Psoas muscle (tissue), 8 donors: ENCODE measurements at places on chromosomes 3 and 15. TPM values are rescaled to one million over a fixed set of nuclear protein-coding genes. Genes with fewer than 3 reads are reported as not detected.

Gene CPNE9
- not detected for total RNA-seq

Gene GLCE
- 4.0 TPM for total RNA-seq

GRCh38 chr3:9725775-9726515, 5.6 kb upstream of the BRPF1 start:
- no peak overlapping the region for H3K4me3 ChIP-seq
- H3K36me3 ChIP-seq, result no peaks in the 10 kb centered on the region
- no peak for DNase-seq
- H3K4me1 ChIP-seq, result no peaks in the 10 kb centered on the region
- H3K27me3 ChIP-seq, result no peaks in the 10 kb centered on the region
- no peak overlapping the region for H3K27ac ChIP-seq

- peaks cover 99% of the 10 kb centered on the region for H3K36me3 ChIP-seq
- no peak for DNase-seq
- H3K27me3 ChIP-seq, result no peaks in the 10 kb centered on the region
- H3K4me3 ChIP-seq, result no peak overlapping the region
- H3K4me1 ChIP-seq, result peaks cover 23% of the 10 kb centered on the region
These were observed 9.0 kb downstream of the MAN2A2 start for GRCh38 chr15:90911906-90912769.

DNA sequence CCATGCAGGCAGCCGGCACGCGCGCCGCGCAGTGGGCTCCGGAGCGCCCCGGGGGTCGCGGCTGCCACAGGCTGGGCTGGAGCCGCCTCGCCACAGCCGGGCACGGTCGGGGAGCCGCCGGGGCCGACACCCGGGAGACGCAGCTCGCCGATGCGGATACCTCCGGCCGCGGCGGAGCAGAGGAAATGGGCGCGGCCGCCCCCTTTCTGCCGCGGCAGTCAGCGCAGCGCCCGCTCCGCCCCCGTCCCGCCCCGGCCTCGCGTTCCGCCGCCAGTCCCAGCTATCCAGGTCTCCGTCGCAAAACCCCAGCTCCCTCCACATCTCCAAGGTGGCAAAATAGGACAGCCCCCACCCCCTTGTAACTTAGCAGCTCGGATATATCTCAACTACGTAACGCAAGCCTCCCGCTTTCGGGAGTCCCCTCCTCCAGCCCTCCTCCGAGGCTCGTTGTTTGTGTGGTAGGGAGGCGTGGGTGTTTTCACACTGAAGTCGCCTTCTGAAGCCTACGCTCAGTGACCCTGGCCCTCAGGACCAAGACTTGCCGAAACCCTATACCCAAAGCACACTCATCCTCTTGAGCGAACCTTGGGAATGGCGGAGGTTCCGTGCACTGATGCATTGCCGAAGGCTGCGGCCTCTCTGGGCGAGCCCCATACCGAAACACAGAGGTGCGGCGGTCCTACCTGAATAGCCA, at the start of gene SH3BP5:
SH3BP5 (minus strand) TSS at position 182 of the 694 bp plus-strand sequence; CDS start at position 4, 178 bp downstream.
- peak within 1 kb of the TSS; percentile 85 for H3K27ac ChIP-seq
- DNase-seq, result peak; percentile 83
- H3K4me1 ChIP-seq, result peaks cover 29% of the 10 kb centered on the region
- peak within 1 kb of the TSS; percentile 90 for H3K4me3 ChIP-seq

DNA sequence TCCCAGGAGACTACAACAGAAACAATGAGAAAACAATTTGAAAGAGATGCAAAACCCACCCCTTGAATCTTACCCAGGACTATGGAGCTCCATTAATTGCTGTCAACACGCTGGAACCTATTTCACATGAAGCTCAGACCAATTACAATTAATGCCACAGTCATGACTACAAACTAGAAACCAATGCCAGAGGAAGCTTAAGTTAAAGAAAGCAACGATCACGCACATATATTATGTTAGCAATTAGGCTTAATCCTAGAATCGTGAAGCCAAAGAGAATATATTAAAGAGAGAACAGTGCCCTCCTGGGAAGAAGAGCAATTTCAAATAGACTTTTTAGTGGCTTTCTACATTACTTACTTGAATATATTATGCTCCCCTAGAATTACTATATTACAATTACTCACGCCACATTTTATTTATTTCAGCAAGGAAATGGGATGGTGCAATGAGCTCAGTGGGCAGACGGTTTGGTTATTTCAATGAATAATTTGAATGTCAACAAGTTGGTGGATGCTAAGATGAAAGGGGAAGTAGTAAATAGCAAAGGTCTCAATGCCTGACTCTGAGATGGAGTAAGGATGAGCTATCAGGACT, 125.5 kb downstream of the GREM1 start:
- H3K27me3 ChIP-seq, result no peaks in the 10 kb centered on the region
- no peaks in the 10 kb centered on the region for H3K36me3 ChIP-seq
- no peaks in the 10 kb centered on the region for H3K4me1 ChIP-seq
- no peak overlapping the region for H3K4me3 ChIP-seq

GRCh38 chr3:189277711-189278110, 105.9 kb downstream of the TPRG1 start:
- no peaks in the 10 kb centered on the region for H3K27me3 ChIP-seq
- H3K27ac ChIP-seq, result no peak overlapping the region
- H3K36me3 ChIP-seq, result no peaks in the 10 kb centered on the region
- no peak overlapping the region for H3K4me3 ChIP-seq
- DNase-seq, result no peak
- peaks cover 9% of the 10 kb centered on the region for H3K4me1 ChIP-seq

GRCh38 chr3:117346901-117347300, 637.3 kb downstream of the TUSC7 start:
- H3K4me1 ChIP-seq, result no peaks in the 10 kb centered on the region
- no peaks in the 10 kb centered on the region for H3K27me3 ChIP-seq
- no peak overlapping the region for H3K4me3 ChIP-seq
- no peak for DNase-seq
- no peak overlapping the region for H3K27ac ChIP-seq
- H3K36me3 ChIP-seq, result no peaks in the 10 kb centered on the region

DNA sequence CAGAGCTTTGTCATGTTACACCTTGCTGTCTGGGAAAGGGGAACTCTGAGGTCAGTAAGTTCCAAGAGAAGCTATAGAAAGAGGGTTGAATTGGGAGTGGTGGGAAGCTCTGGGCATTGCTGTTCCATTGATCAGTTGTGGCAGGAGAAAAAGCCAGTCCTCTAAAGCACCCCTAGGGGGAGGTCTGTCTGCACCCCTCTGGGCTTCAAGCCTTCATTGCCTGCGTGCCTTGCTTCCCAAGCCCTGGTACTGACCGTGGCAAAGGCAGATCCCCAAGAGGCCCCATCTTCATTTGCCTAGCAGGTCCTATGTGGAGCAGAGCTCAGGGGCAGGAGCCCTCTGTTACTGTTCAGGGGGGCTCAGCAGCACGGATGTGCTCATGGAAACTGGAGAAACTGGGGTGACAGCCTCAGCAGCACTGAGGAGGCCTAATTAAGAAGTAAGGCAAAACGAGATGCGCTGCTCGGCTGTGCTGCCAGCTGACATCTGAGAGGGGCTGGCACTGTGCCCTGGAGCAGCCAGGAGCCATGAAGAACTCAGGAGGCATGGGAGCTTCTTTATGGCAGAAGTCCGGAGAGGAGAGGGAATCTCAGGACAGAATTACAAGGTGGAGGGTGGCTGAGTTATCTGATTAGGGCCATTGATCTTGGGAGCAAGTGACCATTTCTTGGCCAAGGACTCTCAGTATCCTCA, 270.9 kb downstream of the RPLP1 start:
- no peak overlapping the region for H3K27ac ChIP-seq
- H3K4me3 ChIP-seq, result no peak overlapping the region
- H3K4me1 ChIP-seq, result peaks cover 12% of the 10 kb centered on the region

DNA sequence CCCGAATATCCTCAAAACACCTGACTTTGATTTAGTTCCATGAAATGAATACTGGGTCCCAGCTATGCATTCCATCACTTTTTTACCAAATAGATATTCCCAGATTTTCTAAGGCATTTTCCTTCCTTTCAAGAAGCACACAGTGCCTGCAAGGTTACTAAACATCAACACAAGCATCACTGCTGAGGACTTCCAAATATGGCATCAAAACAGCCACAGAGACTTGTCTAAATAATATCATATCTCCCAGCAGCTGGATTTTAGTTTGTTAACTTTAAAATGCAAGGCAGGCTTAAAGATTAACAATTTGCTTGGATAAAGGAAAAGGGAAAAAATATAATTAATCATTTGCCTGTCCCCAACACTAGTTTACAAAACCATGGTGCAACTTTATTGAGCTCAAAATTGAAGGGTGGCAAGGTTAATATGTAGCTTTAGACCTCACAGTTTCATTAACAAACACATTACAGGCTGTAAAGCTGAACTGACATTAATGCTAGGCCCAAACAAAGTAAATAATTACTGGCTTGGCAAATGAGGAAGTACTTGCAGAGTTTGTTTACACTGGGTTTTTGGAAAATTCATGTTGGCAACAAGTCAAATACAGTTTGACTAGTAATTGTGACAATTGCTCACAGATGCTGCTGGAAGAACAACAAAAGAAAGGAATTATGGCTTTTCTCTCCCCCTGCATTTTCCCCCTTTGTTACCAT, 401.7 kb upstream of the CDIN1 start:
- no peaks in the 10 kb centered on the region for H3K27me3 ChIP-seq
- no peak overlapping the region for H3K27ac ChIP-seq
- DNase-seq, result no peak
- H3K36me3 ChIP-seq, result no peaks in the 10 kb centered on the region
- no peak overlapping the region for H3K4me3 ChIP-seq
- no peaks in the 10 kb centered on the region for H3K4me1 ChIP-seq

DNA sequence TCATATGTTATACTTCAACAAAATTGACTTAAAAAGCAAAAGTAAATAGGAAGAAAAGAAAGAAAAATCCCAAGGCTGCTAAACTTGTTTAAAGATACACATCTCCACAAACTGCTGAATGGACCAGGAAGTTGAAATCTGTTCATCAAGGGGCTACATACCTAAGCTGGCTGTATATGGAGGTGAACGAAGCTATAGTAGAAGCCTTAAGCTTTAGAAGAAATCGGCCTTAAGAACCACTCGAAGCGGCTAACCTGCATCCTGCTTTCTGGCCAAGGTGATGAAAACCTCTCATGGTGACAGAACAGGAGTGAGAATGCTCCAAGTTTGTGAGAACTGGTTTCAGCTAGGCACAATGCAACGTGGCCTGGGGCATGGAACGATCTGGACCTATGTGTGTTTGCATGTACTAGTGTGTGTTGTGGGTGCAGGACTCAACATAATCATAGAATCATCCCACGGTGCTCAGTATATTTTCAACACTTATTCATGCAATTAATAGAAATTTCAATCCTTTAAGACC, 31.3 kb upstream of the SPTBN5 start:
- H3K4me3 ChIP-seq, result no peak overlapping the region
- peaks cover 43% of the 10 kb centered on the region for H3K4me1 ChIP-seq
- no peaks in the 10 kb centered on the region for H3K36me3 ChIP-seq

DNA sequence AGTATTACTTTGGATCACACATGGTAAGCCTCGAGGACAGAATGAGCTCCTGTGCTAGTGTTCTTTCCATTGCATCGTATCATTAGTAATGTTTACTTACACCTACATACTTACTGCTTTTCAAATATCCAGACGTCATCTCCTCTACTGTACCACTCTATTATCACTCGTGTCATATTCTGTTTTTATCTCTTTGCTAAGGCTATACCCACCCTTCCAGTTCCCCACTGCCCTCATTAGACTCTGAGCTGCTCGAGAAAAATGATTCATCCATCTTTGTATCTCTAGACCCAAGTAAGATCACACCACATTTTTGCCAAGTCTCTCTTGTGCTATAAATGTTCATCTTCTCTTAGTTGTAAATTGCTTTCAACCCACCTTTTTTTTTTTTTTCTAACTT, 245.7 kb downstream of the TIGIT start:
- peaks cover 15% of the 10 kb centered on the region for H3K4me1 ChIP-seq
- H3K36me3 ChIP-seq, result no peaks in the 10 kb centered on the region
- H3K27ac ChIP-seq, result no peak overlapping the region

Gene GRK7
- total RNA-seq, result not detected

Gene RNU5B-1
- not detected for total RNA-seq

GRCh38 chr3:186315581-186316354, 46.3 kb downstream of the DGKG start:
- DNase-seq, result no peak
- no peaks in the 10 kb centered on the region for H3K36me3 ChIP-seq
- no peaks in the 10 kb centered on the region for H3K4me1 ChIP-seq
- no peaks in the 10 kb centered on the region for H3K27me3 ChIP-seq
- H3K4me3 ChIP-seq, result no peak overlapping the region

- no peaks in the 10 kb centered on the region for H3K4me1 ChIP-seq
- H3K36me3 ChIP-seq, result peaks cover 100% of the 10 kb centered on the region
- no peak overlapping the region for H3K4me3 ChIP-seq
- H3K27ac ChIP-seq, result no peak overlapping the region
- DNase-seq, result no peak
These were observed 100.0 kb downstream of the ARPP21 start for GRCh38 chr3:35739181-35739809.

DNA sequence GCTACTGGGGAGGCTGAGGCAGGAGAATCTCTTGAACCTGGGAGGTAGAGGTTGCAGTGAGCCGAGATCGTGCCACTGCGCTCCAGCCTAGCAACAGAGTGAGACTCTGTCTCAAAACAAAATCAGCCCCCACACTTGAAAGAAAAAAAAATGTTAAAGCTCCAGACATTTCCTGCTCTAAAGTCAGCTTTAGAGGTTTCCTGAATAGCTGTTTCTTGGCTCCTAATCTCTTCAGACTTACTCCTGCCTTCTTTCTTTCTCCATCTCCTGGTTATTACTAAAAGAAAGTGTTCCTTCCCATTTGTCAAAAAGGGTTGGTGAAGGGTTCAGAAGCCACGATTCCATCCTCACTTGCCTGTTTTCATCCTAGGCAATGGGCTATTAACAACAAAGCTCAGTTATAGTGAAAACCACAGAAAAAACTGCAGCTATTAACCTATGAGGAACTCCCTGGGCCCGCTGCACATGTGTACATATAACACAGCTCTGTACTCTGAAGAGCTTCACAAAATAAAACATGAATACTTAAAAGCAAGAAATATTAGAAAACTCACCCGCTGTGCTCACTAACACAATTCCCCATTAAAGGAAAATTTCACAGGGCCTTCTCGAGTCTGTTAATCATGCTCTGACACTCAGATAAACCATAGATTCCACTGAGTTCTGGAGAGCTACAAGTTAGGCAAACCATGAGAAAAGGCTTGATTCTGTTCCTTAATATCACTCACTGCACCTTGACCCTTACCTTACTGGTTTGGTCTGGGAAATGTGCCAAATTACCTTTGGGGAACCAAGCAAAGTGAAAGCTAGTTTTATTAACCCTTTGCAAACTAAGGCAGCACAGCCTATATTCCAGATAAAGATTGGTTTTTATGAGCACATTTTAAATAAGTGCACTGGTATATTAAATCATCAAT, 89.9 kb upstream of the TSPAN3 start:
- no peak overlapping the region for H3K27ac ChIP-seq
- no peak overlapping the region for H3K4me3 ChIP-seq
- no peaks in the 10 kb centered on the region for H3K27me3 ChIP-seq
- no peaks in the 10 kb centered on the region for H3K4me1 ChIP-seq
- H3K36me3 ChIP-seq, result no peaks in the 10 kb centered on the region
- DNase-seq, result no peak

Gene FOXL2NB
- total RNA-seq, result not detected

GRCh38 chr15:65327651-65328393, 23.3 kb downstream of the RNU5B-1 start:
- no peak overlapping the region for H3K27ac ChIP-seq
- no peaks in the 10 kb centered on the region for H3K27me3 ChIP-seq
- peaks cover 4% of the 10 kb centered on the region for H3K4me1 ChIP-seq
- DNase-seq, result peak; percentile 38
- no peaks in the 10 kb centered on the region for H3K36me3 ChIP-seq

- no peak for DNase-seq
- no peaks in the 10 kb centered on the region for H3K27me3 ChIP-seq
- no peak overlapping the region for H3K4me3 ChIP-seq
- no peak overlapping the region for H3K27ac ChIP-seq
- peaks cover 10% of the 10 kb centered on the region for H3K4me1 ChIP-seq
These were observed 38.1 kb downstream of the OXNAD1 start for GRCh38 chr3:16303037-16303575.

Gene CATSPER2
- 1.4 TPM for total RNA-seq
